NK-92 treated with Interleukin-12 subunit alpha and Interleukin-12 subunit beta, amount 100 ng/mL, for 24 hours (cell line): ENCODE measurements at places on chromosomes 6 and 20.
A peak's percentile ranks its signal among the peaks of the same experiment; 100 is the strongest.

DNA sequence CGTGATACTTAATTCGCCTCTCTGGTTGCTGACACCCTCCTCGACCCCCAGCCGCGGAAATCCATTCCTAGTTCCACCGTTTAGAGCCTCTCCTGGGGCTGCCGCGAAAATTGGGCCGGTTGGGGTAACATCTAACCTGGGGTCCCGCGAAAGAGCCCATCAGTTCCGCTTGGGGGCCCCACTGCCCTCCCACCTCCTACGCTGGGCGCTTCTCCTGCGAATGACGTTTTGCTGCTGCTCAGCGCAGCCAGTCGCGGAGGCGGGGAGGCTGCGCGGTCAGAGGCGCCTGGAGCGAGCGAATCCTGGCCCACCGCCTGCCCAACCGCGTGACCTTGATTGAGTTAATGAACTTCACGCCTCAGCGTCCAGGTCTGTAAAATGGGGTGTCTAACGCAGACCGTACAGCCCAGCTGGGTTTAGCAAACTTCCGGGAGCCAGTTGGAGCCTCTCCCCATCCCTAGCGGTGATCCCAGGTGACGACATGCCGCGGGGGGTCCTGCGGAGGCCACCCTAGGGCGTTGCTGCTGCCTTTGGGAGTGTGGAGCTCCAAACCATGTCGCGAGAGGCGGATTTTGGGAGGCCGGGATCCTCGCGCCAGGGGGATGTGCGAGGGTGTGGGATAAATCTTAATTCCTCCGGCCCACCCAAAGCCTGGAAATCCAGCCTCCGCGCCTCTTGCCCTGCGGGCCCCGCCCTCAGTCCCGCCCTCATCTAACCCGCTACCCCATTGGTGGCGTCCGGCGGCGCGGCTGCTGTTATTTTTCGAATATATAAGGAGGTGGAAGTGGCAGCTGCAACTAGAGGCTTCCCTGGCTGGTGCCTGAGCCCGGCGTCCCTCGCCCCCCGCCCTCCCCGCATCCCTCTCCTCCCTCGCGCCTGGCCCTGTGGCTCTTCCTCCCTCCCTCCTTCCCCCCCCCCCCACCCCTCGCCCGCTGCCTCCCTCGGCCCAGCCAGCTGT is at the start of gene CDC25B:
TSS of gene CDC25B (plus strand) at position 800 of the 958 bp plus-strand sequence. CDS start 222 bp downstream, outside the sequence.
- DNase-seq: peak; percentile 88

GRCh38 chr6:45599053-45599452 is 221.3 kb upstream of the SUPT3H start:
- DNase-seq: no peak

DNA sequence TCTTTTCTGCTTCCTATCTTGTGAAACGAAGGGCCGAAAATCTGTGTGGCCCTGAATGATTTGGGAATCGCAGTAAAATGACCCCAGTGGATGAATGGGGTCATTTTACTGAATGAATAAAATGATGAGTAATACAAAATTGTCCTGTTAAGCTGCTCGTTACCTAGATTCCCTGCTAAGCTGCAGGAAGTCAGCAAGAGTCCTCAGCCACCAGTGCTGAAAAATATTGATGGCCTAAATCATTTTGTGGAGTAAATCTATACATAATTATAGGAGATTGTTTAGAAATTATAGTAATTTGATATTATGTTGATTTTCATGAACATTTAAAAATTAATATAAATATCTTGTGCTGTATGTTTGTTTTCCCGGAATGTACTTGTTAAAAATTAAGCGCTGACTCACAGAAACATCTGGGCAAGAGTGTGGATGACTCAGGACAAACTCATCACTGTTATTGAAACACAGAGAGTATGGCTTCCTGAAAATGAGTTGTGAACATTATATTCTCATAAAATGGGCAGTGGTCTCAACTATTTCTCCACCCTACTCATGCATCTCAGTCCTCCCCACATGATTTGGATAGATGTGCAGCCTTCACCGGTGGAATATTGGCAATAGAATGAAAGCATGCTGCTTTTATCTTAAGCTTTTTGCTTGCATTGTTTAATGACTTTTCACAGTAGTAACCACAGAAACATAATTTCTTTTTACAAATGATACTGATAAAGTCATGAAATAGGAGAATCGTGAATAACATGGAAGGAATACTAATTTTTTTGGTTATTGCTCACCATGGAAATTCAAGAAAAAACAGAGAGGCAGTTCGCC is 36.2 kb upstream of the RGS17 start:
- no peak for DNase-seq

DNA sequence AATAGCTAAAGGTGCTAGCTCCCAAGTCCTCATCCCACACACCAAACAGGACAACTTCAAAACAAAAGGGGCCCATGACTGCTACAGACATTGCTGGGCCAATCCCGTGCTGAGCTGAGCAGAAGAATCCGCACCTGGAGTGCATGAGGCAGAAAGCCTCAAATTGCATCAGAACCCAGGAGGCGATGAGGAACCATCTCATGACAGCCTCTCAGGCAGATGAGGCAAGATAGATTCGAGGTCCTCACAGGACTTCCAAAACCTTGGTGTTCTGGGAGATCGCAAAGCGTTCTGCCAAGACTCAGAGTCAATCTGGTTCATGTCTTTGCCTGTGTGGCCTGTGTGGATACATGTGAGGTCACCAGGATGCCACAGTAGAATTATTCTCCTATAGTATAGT is 32.8 kb upstream of the SSTR4 start:
- no peak for DNase-seq

DNA sequence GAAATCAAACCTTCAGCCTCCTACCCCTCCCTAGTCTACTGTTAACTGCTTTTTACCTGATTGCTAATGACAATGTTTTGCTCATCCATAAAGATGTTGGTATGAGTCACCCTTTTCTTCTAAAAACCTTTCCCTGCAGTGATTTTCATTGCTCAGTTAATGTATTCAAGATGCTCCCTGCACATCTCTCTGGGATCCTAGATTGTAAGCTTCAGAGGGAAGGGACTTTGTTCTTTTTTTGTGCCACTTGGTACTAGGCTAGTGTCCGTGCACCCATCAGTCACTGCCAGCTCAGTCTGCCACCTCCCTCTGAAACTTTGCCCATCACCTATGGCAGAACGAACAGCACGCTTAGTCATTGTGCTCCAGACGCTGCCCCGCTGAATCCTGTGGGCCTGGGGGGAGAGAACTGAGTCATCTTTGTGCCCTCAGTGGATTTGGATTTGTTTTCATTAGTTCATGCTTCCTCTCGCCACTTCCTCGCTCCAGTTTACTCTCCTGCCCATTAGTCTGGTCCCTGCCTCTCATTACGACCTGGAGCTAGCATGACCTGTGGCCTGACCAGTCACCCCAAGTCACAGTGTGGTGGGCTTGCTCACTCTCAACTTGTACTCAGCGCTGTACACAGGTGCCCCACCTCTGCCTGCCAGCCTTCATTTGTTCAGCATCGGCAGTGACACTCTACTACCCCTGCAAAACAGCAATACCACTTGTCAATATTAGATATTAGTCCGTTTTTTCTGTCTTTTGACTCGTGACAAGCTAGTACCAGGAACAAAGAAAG is 78.0 kb upstream of the TMEM181 start:
- DNase-seq: no peak

DNA sequence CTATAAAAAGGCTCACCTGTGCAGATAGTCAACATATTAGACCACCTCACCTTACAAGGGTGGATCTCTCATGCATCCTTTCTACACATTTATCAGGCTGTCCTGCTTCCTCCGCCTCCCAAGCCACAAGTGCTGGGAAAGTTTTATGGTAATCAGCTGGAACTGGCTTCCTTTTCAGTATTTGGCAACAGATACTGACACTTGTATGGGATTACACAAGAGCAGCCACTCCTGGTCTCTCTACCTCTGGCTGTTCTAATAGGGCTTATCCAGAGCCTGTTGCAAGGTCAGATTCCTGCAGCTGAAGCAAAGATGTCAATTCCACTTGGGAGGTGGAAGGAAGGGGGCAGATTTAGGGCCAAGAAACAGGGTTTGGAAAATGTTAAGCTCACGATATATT is 503 bp upstream of the GPLD1 start:
- no peak for DNase-seq

DNA sequence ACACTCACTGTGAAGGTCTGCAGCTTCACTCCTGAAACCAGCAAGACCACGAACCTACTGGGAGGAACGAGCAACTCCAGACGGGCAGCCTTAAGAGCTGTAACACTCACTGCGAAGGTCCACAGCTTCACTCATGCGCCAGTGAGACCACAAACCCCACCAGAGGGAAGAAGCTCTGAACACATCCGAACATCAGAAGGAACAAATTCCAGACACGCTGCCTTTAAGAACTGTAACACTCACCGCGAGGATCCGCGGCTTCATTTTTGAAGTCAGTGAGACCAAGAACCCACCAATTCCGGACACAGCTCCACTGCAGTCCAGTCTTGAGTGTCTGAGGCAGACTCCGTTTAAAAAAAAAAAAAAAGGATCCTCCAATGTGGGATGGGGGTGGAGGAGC is 60.4 kb upstream of the ERVFRD-1 start:
- DNase-seq: no peak

- no peak for DNase-seq
Observed at GRCh38 chr20:23823621-23824324, 2.8 kb downstream of the CST2 start.

GRCh38 chr20:884983-885952 is 30.9 kb downstream of the ANGPT4 start:
- no peak for DNase-seq
